ENCODE measurements at places on chromosomes 13 and 19.

GRCh38 chr13:43894438-43894837 lies 14.7 kb downstream of the LACC1 start:
- DNase-seq, result no peak

DNA sequence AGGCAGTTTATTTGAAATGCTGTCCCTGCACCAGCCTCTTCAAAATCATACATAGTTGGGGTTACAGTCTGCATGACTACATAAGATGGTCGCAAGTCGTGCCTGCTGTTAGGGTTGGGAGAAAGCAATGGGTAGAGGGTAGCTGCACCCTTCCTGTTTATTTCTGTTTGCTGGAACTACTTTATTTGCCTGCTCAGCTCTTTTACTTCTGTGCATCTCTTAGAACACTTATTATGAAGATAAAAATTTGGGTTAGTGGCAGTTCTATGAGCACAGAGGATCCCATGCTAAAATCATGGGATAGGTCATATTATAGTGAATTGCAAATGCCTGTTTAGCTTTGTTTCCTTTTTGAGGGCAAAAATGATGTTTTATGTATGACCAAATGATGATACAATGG lies 160.1 kb downstream of the MYO16 start:
- DNase-seq, result no peak

GRCh38 chr19:47601180-47601904 lies 7.6 kb upstream of the BICRA start:
- no peak for DNase-seq

- peak; percentile 95 for DNase-seq
These were observed 53.3 kb downstream of the RFX2 start for GRCh38 chr19:6056801-6057650.

GRCh38 chr19:13094106-13094504 lies 8.6 kb downstream of the LYL1 start:
- no peak for DNase-seq

DNA sequence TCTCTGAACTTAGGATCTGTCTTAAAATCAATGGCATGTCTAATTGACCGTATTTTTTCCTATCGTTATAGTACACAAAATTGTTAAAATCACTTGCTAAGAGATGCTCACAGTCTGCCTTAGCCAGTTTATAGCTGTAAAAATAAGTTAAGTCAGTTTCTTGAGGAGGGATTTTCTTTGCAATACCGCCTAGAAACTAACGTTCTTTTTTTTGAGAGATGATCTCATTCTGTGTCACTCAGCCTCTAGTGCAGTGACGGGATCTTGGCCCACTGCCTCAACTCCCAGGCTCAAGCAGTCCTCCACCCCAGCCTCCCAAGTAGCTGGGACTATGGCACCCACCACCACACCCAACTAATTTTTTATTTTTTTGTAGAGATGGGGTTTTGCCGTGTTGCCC lies 4.4 kb downstream of the CKAP2 start:
- peak; percentile 60 for DNase-seq

GRCh38 chr13:111590796-111591195 lies 270.4 kb downstream of the TEX29 start:
- no peak for DNase-seq

DNA sequence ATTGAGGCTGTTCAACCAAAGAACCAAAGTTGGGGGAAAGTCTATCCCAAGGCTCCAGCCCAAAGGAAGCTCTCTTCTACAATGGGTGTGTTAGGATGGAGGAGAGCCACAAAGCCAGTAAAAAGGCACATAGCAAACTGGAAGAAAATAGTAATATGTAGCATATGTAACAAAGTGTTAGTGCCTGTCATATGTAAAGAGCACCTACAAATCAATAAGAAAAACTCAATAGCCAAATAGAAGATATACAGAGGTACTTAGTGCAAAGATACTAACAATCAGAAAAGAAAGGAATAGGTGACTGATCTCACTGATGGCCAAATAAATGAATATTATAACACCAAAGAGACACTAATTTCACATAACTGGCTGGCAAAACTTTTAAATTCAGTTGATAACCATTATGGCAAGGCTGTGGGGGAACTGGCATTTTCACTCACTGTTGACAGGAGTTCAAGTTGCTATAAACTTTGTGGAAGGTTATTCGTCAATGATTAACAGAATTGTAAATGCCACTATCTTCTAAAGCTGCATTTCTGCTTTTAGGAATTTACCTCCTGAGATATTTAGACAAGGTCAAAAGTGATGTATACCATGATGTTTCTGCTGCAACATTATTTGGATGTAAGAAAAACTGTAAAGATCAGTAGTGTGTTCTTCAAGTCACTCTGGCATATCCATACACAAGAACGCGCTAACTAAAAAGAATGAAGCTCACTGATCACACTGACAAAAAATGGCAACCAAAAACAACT lies 110.8 kb downstream of the GNG7 start:
- no peak for DNase-seq

GRCh38 chr19:10095622-10095947 lies 6.9 kb downstream of the ANGPTL6 start:
- no peak for DNase-seq

DNA sequence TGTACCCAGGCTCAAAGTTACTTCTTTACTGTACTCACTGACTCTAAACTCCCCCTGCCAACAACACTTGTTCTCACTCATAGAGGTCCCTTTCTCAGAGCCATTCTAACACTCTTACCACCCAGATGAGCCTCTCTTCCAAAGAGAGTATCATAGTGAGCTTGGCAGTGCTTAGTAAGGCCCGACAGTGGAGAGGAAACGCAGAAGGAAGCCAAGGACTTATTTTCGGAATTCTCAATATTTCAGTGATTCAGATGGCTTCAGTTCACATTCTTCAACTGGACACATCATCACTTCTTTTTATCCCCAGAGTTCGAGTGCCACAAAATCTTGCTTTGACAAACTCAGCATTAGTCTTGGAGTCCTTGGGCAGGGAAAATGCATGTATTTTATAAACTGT lies 285.9 kb downstream of the DNAJC15 start:
- DNase-seq, result no peak

- no peak for DNase-seq
These were observed 14.9 kb upstream of the IL4I1 start for GRCh38 chr19:49911381-49912145.

DNA sequence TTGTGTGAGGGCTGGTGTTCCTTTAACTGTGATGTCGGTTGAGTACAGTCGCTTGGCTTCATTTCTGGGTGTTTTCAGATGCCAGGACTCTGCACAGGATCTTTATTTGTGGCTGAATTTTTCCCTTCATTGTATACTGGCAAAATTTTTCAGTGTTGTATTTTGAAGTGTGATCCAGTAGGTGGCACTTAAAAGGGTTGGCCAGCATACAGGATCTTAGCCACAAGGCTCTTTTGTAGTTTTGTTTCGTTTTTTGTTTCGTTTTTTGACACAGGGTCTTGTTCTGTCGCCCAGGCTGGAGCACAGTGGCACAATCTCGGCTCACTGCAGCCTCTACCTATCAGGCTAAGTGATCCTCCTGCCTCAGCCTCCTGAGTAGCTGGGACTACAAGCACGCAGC lies 8.7 kb downstream of the FCAR start:
- DNase-seq, result no peak

- DNase-seq, result no peak
These were observed 1763.3 kb upstream of the MIR17HG start for GRCh38 chr13:89584058-89584620.

GRCh38 chr13:27495551-27495950 lies 45.2 kb upstream of the MTIF3 start:
- DNase-seq, result no peak

DNA sequence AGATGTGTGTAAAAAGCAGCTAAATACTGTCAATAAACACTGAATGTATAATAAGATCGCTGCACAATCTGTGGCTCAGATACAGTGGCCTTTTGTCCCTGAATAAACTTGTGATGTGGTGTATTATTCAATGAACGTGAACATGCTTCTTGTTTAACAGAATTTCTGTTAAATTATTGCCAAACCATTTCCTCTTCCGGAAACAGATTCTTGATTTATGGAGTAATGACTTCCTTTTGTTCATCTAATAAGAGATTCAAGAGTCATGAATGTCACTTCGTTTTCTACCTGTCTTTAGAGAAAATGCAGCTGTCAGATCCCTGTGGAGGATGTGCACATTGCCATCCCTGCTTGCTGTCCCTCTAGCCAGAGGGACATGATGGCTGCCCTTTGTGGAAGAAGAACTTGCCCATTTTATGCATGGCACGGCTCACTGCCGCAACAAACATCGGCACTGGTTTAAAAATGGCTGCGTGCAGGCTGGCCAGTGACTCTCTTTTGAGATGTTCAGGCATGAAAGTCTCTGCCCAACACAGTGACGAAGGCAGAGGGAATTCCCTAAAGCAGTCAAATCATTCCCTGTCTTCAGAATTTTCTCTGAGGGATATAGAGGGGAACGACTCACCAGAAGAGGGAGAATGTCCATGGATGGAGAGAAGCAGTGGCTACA lies 3.1 kb upstream of the TNFSF13B start:
- no peak for DNase-seq

DNA sequence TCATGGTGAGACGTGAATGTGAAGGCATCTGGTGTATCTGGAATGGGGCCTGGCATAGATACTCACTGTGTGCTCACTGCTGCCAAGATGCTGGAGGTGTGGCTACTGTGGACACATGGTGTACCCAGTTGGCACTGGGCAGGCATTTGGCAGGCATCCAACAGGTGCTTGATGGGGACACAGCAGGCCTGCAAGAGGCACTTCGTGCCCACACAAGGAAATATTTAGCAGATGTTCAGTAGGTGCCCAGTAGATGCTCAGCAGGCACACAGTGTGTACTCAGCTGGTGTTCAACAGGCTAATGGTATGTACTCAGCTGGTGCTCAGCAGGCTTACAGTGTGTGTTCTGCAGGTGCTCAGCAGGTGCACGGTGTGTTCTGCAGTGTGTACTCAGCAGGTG lies 14.2 kb downstream of the CRTC1 start:
- no peak for DNase-seq

GRCh38 chr19:58252102-58252685 lies 23.5 kb downstream of the ZNF544 start:
- DNase-seq, result no peak
